ENCODE measurements at places on chromosomes 5 and 9.

- no peak overlapping the region for H3K27ac ChIP-seq
- no peak overlapping the region for H3K4me3 ChIP-seq
- H3K4me1 ChIP-seq, result no peaks in the 10 kb centered on the region
- no peaks in the 10 kb centered on the region for H3K36me3 ChIP-seq
- H3K27me3 ChIP-seq, result no peaks in the 10 kb centered on the region
These were observed 264.4 kb downstream of the HTR1A start for GRCh38 chr5:63697811-63698210.

- H3K27ac ChIP-seq, result peak overlapping the region; percentile 84
- H3K27me3 ChIP-seq, result no peaks in the 10 kb centered on the region
- DNase-seq, result no peak
- H3K36me3 ChIP-seq, result no peaks in the 10 kb centered on the region
These were observed 168.1 kb downstream of the GRIA1 start for GRCh38 chr5:153658606-153659005.

GRCh38 chr9:81686614-81687520 lies 2.5 kb downstream of the TLE1 start:
- H3K4me3 ChIP-seq, result peak overlapping the region; percentile 98
- peak overlapping the region; percentile 86 for H3K27ac ChIP-seq
- peak; percentile 93 for DNase-seq
- peaks cover 50% of the 10 kb centered on the region for H3K36me3 ChIP-seq
- H3K4me1 ChIP-seq, result peaks cover 9% of the 10 kb centered on the region
- peaks cover 42% of the 10 kb centered on the region for H3K27me3 ChIP-seq

GRCh38 chr5:164784230-164784629 lies 1278.8 kb downstream of the MAT2B start:
- no peak overlapping the region for H3K27ac ChIP-seq
- H3K4me3 ChIP-seq, result no peak overlapping the region

DNA sequence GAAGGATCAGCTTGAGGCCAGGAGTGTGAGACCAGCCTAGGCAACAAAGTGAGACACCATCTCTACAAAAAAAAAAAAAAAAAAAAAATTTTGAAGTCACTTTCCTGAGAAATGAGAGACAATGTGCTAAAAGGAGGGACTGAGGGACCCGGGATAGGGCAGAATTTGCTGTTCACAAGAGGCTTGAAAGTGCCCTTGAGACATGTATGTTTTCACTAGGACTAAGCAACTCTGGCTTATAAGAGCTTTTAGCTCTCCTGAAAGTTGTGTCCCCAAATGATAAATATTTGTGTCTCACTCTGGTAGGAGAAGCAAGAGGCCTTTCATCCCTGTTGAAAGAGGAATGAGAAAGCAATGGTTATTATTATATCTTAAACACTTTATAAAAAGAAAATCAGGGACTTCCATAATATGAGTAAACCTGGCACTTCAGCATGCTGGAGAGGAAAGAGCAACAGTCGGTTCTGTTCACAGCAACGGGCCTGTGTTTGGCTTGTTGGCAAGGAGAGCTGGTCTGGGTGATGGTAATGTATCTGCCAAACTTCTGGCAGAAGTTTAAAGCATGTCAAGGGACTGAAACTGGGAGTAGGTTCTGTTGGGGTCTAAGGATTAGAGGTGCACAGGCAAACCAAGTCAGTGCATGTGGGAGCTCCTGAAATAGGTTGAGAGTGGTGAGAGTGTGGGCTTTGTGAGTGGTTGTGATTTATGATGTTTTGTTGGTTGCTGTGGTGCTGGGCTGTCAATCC lies 32.2 kb downstream of the ENTREP1 start:
- no peaks in the 10 kb centered on the region for H3K36me3 ChIP-seq
- no peak overlapping the region for H3K27ac ChIP-seq
- no peaks in the 10 kb centered on the region for H3K27me3 ChIP-seq
- H3K4me3 ChIP-seq, result no peak overlapping the region
- DNase-seq, result no peak
- no peaks in the 10 kb centered on the region for H3K4me1 ChIP-seq

DNA sequence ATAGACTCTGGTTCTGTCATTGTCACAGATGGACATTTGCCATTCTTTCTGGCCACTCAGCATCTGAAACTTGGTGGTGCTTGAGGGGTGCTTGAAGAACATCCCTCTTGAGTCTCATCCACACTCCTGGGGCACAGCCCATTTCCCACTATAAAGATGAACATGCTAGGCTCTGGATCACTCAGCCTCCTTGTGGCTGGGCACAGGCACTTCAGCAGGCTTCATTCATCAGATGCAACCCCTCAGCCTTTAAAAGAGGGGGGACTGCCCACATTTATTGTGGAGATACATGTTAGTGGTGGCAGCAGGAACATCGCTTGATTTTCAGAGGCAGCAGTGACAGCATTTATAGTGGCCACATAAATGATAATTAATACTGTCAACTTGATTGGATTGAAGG lies 124.7 kb upstream of the NIPBL start:
- no peak overlapping the region for H3K27ac ChIP-seq
- H3K4me1 ChIP-seq, result no peaks in the 10 kb centered on the region
- DNase-seq, result peak; percentile 65
- no peak overlapping the region for H3K4me3 ChIP-seq
- H3K36me3 ChIP-seq, result no peaks in the 10 kb centered on the region
- peaks cover 39% of the 10 kb centered on the region for H3K27me3 ChIP-seq
